ENCODE measurements at places on chromosomes 7 and 10.

DNA sequence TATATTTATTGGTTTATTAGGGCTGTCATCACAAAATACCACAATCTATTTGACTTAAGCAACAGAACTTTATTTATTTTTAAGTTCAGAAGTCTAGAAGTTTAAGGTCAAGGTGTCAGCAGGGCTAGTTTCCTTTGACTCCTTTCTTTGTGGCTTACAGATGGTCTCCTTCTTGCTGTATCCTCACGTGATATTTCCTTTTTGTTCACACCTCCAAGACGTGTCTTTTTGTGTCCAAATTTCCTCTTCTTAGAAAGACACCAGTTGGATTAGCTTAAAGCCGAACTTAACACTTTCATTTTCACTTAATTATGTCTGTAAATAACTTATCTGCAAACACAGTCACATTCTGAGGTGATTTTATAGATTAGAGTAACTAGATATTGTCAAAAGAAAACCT, 631.4 kb upstream of the POT1 start:
- no peak for DNase-seq

- DNase-seq, result no peak
Measured at GRCh38 chr7:44654255-44654796, 47.9 kb downstream of the OGDH start.

- peak; percentile 11 for DNase-seq
Measured at GRCh38 chr7:77940647-77941046, 142.1 kb downstream of the PHTF2 start.

GRCh38 chr7:148042935-148043631, 547.5 kb upstream of the C7orf33 start:
- DNase-seq, result no peak

- DNase-seq, result no peak
Measured at GRCh38 chr10:12271210-12271540, 75.2 kb downstream of the CDC123 start.

DNA sequence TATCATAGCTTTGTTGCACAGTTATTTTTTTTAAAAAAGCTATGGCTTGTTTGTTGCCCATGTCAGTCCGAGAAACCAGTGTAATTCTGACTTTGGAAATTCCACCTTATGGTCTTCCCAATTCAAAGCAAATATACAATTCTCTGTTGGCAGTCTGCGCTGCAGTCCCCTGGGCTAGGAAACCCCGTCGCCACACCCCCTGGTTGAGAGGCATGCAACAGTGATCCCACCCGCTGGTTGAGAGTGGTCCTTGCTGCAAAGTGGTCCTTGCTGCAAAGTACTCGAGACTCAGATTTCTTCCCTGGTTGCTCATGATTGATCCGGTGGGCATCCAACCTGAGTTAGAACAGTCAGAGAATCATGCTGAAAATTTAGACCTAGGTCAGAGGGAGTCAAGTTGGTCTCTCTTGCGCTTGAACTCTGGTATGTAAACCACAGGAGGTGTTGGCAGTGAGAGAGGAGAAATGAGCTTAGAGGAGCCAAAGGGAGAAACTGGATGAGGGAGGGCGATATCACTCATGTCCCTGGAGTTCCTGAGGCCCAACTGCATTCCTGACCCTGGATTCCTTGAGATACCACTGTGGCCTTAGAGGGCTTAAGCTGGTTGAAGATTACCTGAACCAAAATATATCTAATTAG, 45.0 kb upstream of the STK17A start:
- no peak for DNase-seq

DNA sequence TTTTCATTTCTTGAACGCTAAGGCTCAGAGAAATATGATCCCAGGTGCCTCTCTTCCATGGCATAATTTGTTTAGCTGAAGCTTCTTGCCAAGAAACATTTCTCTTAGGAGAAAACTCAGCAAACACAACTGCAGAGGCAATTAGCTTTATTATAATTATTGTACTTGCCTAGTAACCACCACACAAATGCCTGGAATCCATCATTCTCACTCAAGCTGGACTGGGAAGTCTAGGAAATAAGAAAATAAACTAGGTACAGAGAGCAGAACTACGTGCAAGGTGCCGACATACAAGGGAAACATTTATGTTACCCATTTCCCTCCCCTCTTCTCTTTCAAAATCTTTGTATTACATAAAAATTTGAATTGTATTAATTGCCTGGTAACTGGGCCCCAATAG, 15.1 kb downstream of the SLC35B4 start:
- no peak for DNase-seq

DNA sequence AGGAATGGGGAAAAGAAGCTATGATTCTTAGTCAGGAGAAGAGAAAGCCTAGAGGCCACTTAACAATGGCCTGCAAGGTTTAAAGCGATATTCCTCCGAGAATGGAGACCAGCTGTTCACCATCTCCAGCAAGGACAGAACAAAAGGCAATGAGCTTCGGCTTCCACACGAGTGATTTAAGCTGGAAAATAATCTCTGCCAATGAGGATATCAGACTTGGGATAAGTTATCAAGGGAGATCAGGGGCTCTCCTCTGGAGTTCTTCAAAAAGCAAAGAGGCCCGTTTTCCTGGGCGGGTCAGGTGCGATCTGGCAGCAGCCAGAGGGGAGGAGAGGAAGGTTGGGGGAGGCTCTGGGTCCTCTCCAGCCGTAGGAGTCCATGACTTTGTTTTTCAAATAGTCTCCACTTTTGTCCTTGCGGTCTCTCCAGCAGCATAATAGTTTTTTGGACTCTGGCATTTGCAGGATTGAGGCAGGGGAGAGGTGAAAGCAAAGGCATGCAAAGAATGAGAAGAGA, 211.3 kb downstream of the SKIDA1 start:
- DNase-seq, result no peak

- no peak for DNase-seq
Measured at GRCh38 chr10:73407495-73407894, 6.4 kb downstream of the ANXA7 start.

DNA sequence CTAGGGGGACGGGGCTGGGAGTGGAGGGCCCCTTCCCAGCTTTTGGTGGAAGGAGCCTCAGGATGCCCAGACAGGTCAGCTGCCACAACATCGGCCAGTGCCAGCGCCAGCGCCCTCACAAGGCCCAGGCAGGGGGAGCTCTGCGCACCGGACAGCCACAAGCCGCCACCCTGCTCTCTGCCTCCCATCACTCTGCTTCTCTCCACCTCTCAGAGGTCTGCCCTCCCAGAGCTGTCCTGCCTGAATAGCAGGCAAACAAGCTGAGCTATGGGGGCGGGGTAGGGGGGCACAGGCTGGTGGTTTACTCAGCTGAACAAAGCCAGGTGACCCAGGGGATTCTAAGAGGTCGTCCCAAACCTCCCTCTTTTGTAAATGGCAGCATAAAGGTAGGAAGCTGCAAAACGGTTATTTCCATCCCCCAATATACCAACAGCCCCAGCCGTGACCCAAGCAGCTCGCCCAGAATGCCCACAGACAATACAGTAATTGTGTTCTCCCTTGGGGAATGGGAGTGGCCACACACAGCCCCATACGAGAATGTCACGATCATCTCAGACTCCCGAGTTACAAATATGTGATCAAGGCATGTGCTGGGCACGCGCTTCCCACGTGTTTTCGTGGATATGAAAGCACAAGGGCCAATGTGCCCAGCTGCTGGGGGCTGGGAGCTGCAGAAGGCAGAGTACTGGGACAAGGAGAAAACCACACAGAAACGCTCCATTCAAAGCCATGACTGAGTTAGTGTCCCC, 19.7 kb downstream of the FAM53B start:
- no peak for DNase-seq

DNA sequence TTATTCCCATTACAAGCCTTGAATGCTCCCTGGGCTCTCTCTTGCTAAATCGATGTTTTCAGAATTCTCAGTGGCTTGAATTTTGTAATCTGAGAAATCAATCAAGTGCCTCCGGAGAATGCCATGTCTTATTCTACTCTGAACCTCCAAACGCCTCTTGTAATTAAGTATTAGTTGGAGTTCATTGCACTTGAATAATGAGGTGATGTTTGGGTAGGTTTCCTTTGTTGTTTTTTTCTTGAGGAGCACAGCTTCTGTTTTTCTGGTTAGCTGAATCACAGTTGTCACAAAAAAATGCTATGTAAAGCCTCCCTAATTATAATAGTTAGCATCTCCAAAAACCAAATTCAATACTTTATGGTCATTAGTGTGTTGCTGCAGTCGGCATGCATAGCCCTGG, 100.3 kb downstream of the PLPP4 start:
- no peak for DNase-seq

DNA sequence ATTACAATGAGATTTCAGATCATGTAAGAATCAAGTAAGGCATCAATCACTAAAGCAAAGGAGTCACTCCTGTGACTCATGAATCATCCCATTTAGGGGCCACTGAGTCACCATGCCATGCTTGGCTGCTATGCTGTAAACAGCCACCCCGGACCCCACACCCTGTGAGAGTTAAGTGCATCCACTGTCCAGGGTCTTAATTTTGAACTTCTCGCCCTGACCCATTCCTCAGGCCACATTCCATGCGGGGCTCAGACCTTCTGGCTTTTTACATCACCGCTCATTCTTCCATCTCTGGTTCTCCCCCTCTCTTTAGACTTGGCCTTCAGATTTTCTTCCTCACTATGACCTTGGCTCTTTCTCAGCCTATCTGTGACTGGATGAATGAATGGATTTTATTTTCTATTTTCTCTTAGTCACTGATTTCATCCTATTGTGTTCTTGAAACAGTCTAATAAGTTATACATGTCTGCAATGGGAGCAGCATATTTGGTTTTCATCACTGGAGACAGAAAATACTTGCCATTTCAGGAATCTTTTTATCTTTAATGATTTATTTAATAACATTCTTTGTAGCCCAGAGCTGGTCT, 239.6 kb downstream of the SKIDA1 start:
- DNase-seq, result no peak

DNA sequence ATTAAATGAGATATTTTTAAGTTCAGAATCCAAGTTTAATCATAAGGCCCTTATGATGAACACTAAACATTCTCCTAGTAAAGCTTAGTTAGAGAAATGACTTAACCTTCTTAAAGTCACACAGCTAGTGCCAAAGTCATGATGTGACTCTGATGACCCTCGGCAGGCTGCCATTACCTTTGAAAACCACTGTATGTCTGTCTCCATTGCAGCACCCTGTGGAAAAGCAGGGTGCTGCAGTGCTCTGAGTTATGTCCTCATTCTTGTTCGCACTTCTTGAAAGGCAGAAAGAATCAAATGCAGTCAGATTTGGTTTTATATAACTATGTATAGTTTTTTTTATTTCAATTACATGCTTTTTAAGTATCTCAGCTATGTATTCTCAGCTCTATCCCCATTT, 105.0 kb downstream of the PHTF2 start:
- DNase-seq, result no peak

- no peak for DNase-seq
Measured at GRCh38 chr10:15630353-15630752, 89.4 kb downstream of the ITGA8 start.

DNA sequence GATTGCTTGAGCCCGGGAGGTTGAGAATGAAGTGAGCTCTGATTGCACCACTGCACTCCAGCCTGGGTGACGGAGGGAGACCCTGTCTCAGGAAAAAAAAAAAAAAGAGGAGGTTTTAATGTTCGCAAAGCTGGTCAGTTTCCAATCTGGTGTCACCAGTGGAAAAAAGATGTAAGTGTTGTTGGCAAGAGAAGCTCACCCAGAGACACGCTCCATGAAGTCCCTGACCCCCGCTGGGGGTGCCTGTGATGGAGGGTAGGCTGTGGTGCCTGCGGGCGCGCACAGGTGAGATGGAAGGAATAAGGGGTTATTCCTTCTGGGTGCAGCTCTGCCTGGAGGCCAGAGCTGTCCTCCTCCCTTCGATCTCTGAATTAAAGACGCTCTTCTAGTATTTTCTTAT, 122.7 kb downstream of the CUX1 start:
- DNase-seq, result no peak

DNA sequence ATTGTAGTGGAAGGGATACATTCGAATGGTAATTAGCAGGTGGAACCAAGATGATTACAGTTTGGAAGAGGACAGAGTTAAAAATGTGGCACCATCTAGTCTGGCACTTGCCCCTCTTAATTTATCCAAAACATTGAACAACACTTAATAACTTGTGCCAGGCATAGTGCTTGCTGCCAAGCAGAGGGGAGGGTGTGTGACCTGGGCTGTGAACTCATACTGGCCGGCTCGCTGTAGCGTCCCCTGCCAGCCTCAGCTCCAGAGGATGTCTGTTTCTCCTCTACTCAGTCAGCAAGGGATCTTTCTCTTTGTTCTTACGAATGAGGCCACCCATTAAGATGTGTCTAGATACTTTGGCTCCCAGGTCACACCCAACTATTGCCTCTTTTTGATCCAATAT, 179.4 kb upstream of the INHBA start:
- no peak for DNase-seq

GRCh38 chr7:100882785-100883526, 6.6 kb downstream of the UFSP1 start:
- DNase-seq, result no peak

- peak; percentile 23 for DNase-seq
Measured at GRCh38 chr7:87474533-87475358, 734 bp downstream of the ABCB4 start.

GRCh38 chr7:151696721-151697514, 177.2 kb upstream of the RHEB start:
- DNase-seq, result no peak
